CD4-positive, alpha-beta T cell treated with Interleukin-4 for 1 hour (primary cell): ENCODE measurements at places on chromosomes 2 and 18.

GRCh38 chr2:234579231-234579962 lies 82.5 kb upstream of the ARL4C start:
- DNase-seq = no peak

DNA sequence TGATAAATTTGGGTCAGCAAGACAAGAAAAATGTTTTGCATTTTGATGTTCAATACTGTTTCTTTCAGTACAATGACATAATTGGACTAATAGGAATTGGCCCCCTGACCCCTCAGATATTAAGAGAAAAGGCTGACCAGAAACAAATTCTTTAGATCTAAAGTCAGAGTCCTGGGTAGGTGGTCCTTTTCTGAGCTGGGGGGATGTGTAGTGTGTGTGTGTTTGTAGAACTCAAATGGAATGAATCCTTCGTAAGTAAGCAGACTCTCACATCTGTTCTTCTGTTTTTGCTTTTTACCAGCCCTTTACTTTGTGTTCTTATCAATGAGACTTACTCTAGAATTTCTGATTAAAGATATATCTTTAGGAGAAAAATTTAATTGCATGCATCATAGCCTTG lies 327.7 kb downstream of the TGIF1 start:
- DNase-seq = no peak

DNA sequence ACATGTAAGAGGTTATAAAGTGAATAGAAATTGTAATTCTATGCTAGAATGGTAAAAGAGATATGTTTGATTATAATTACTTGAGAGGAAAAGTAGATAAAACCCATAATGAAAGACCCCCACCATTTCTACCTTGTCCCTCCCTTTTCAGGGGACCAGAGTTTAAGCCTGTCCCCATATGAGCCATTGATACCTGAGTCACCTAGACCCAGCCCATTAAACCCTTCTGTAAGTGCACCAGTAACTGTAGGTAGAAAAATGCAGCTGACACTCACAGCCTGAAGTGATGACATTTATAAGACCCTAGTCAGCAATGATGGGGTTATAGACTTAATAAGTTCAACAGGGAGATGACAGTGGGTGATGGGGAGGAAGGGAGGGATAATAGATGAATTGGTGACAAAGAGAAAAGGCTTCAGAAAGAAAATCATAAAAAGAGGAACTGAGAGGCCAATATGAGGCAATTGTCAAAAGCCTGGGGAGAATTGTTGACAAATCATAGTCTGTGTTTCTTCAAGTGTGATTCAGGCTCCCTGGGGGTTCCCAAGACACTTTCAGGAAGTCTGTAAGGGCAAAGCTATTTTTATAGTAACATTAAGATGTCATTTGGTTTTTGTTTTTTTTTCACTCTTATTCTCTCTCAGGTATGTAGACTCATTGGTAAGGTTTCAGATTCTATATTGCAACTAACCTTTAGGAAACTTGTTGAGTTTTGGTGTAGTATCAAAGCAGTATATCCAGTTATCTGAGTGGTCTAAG lies 544.2 kb downstream of the SATB2 start:
- no peak for DNase-seq

GRCh38 chr18:45749918-45750689 lies 26.1 kb downstream of the SLC14A1 start:
- DNase-seq = no peak

DNA sequence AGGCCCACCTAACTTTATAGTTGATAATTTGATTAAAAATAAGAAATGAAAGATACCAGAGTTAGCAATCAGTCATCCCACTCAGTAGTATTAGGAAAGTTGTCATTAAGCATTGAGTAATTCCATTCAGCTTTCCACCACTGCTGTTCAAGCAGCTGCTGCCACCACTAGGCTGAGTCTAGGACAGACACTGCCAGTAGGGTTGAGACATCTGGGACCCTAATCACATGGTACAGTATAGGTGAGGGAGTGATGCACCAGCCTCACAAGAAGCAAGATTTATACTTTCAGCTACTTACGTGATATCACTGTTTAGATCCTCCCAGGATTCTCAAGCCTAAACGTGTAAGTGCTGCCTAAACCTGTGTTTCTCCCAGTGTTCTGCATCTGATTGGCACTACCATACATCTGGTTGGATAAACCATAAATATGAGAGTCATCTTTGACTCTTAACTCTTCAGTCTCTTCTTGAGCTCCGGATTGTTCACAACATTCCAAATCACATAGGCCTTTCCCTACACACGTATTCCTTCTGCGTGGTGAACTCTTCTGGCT lies 3.2 kb downstream of the UBXN4 start:
- peak; percentile 42 for DNase-seq

DNA sequence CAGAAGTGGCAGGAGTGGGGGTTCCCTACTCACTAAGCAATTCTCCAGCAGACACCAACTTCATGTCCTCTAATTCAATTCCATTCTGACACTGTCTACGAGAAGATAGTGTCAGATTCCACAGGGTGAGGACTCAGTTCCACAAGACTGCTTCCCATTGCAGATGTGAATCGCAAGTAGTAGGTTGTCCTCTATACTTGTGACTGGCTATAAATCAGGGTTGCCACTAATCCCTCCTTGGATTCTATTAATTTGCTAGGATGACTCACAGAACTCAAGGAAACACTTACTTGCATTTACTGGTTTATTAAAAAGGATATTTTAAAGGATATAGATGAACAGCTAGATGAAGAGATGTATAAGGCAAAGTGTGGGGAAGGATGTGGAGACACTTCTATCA lies 184.1 kb upstream of the ACVR2A start:
- no peak for DNase-seq

- DNase-seq = no peak
Observed at GRCh38 chr2:196431957-196432356, 207.6 kb upstream of the CCDC150 start.

GRCh38 chr2:101622210-101623030 lies 75.1 kb upstream of the MAP4K4 start:
- DNase-seq = peak; percentile 22
